ENCODE measurements at places on chromosomes 12 and 14.

DNA sequence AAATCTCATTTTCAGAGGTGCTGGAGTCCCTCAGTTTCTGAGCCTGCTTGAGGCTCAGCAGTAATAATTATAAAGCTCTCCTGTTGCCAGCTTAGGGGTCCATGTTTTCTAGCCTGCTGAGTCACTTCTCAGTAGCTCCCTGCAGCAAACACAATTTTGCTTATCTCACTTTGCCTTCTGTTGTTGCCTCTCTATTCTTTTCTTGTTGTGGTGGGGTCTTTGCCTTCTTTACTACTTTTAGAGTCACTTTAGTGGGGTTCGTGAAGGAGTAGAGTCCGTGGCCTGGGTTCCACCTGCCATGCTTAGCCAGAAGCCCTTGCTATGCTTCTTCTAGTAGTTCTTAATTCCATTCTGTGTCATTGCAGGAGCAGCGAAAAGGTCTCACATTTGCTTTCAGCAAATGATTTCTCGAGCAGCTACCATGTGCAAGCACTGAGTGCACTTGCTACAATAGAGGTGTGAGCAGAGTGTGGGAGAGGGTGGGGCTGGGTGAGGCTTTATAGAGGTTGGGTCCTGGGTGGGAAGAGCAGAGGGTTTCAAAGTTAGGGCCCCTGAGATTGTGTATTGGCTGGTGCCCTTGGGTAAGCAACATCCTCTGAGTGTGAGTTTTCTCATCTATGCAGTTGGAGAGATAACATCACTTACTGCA is 114.3 kb downstream of the ADCK1 start:
- DNase-seq: no peak

- DNase-seq: no peak
These were observed 17.5 kb downstream of the EVL start for GRCh38 chr14:100082723-100083122.

- peak; percentile 49 for DNase-seq
These were observed 485.7 kb downstream of the ZFP36L1 start for GRCh38 chr14:68306934-68307789.

- DNase-seq: no peak
These were observed 2.6 kb downstream of the LIN7A start for GRCh38 chr12:80935111-80935510.

DNA sequence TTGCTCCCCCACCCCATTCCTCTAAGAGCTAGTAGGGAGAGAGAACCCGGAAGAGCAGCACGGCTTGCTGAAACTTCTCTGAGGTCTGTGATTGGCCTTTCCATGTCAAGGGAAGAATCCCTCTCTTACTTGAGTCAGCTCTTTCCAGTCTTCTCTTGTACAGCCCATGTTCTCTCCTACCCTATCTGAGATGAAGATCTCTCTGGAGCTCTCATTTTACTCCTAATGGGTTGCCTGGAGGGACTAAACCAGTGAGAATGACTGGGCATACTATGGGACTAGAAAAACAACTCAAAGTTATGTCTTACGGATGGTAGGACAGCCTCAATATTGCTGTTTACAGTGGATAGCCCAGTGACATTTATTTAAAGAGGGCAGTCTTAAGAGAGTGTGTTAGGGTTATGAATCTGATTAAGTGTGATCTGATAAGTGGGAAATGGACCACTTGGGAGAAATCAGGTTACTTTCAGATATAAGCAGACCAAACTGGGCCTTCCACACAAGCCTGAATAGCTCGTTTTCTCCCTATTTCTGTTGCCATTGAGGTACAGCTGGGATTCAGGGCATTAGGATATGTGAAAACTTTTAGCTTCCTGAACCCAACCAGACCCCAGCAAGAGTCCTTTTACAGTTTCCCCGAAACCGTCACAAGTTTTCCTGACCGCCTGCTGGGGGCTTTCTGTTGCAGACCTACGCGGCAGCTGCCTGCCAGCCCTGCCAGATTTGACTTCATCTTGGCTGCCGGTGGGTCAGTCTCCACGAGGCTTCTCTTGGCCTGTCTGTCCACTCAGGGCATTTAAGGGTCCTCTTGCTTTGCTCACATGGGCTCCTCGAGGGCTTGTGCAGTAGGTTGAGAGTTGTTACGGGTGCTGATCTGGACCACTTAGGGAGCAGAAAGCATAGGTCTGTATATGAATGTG is 16.9 kb downstream of the ETV6 start:
- peak; percentile 56 for DNase-seq

DNA sequence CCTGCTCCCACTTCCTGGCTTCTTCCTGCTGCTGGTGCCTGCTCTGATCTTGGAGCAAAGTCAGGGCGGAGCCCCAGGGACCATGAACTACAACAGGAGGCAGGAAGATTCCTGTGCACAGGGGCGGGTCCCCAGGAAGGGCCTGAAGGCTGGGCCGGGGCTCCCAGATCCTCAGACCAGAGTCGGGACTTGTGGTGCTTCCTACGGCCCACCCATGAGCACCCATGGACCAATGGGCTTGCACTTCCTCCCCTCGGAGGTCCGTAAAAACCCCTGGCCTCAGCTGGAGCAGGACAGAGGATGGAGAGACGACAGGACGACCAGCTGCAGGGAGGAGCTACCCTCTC is 1287.1 kb downstream of the TMEM121 start:
- DNase-seq: no peak

DNA sequence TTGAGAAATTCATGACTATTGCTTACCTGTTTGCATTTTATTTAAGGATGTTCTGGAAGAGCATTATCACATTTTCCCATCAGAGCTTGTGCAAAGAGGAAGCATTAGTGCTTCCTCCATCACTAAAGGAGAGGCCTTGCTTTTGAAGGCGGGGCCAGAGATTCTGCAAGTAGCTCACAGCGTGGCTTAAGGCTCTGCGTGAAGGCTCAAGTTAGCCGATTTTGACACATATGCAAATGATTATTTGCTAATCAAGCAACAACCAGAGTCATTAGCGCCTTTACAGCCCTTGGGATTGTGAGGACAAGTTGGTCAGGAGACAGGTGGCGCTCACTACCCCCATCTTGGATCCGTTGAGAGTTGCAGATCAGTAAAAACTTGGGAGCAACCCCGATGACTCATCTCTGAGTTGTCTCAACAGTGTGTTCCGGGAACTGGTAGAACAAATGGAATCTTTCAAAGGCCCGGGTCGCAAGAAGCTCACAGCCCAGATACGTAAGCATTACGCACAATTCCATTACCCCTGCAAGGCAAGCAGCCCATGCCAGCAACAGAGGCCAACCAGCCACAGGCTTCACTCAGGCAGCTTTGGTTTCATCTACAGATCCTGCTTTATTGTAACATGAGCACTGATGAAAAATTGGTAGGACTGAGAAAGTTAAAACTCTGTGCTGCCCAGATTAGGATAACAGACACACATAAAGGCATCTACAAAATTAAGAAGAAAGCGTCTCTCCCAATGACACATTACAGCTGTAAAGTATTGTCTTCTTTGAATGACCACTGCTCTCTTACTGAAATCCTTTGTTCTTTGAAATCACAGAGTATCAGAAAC is 34.9 kb upstream of the SPTSSA start:
- peak; percentile 93 for DNase-seq

GRCh38 chr12:33771889-33772288 is 250.4 kb upstream of the ALG10 start:
- no peak for DNase-seq

GRCh38 chr12:131589221-131589897 is 121.5 kb upstream of the SFSWAP start:
- DNase-seq: no peak

GRCh38 chr12:42963988-42964387 is 374.4 kb upstream of the PRICKLE1 start:
- no peak for DNase-seq

GRCh38 chr12:116613256-116613655 is 54.1 kb downstream of the MAP1LC3B2 start:
- no peak for DNase-seq

GRCh38 chr14:59281609-59282377 is 93.3 kb downstream of the DAAM1 start:
- no peak for DNase-seq

GRCh38 chr14:54267172-54267571 is 129.6 kb upstream of the CDKN3 start:
- no peak for DNase-seq

DNA sequence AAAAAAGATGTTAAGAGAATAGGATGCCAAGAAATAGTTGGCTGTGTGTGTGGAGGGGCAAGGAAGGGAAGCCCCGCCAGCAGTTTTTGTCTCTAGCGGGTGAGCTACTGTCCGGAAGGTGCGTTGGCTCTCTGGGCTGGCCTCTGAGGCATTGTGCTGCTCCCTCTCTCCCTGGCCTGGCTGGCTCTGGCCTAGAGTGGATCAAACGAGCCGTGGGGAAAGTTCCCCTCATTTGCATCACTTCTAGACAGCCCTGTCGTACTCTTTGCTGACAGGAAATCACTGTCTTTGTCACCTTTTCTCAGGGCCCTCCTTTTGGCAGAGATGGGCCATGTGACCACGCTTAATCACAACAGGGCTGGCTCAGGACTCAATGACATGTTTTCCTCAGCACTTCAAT is 236.1 kb upstream of the NPAS3 start:
- DNase-seq: peak; percentile 87

DNA sequence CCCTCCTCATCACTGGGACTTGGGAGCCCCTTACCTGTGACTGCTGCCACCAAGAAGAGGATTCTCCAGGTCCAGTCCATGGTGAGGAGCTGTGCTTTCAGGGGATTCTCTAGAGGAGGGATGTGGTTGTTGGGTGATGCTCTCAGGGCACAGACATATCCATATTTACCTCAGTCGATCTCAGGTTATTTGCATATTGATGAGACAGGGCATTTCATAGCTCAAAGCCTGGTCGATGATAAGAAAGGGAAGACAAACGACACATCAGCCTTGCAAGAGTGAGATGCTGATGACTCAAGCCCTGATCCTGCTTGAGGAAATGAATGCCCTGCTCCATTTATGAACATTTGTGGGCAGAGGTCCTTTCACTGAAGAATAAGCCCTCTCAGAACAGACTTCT is 981.0 kb downstream of the TMEM121 start:
- no peak for DNase-seq

- no peak for DNase-seq
These were observed 93.6 kb downstream of the DIP2B start for GRCh38 chr12:50598321-50598862.

- no peak for DNase-seq
These were observed 117.6 kb downstream of the NCOR2 start for GRCh38 chr12:124449623-124450375.

DNA sequence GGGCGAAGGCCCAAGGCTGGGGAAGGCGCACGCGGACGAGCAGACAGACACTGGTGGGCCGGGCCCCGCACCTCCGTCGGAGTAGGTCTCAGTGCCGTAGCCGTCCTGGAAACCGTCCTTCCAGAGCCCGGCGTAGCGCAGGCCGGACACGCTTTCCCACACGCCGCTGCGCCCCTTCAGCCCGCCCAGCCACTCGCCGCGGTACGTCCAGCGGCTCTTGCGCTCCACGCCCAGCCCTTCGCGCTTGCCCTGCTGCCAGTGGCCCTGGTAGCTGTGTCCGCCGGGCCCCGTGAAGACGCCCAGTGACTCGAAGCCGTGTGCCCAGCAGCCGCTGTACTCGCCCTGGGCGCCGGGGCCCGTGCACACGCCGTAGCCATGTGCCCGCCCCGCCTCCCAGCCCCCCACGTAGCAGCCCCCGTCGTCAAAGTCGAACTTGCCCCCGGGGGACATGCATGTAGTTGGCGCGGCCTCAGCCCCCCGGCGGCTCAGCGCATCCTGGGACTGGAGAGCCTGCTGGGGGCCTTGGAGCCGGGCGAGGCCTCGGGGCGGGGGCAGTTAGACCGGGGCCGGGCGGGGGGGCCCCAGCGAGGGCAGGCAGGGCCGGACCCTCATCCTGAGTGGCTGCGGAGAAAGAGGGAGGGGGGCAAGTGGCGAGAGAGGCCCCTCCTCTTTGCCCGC is 1.4 kb downstream of the JPH4 start:
- DNase-seq: peak; percentile 48

DNA sequence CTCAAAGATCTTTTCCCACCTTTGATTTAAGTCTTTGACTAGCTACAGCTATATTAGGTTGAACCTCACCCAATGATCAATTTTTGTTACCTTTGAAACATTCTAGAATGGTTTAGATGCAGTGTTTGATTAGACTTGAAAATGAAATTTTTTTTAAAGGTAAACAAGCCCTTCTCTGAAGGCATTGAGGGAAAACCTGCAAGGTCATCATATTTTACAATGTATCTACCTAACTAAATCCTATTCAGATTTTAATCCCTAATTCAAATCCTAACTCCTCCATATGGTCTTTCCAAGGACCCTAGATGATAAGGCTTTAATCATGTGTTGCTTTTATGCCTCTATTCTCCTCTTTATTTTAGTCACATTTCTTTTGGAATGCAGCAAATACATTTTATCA is 95.4 kb downstream of the ALG10B start:
- DNase-seq: no peak

DNA sequence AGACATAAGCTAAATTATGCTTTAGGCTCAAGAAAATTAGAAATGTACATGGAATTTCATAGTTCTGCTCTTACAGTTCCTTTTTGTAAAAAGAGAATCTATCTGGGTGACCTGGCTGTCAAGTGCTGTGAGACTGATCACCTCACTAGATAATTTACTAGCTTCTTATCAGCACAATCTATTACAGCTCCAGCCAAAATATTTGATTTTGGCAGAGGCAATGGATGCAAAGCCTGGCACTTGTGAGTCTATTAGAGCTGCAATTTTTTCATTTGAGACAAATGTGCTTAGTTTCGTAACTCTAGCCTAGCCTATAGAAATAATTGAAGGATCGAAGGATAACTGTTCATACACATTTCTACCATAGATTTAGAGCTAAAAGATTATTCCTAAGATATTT is 927.5 kb downstream of the SLC6A15 start:
- DNase-seq: no peak

DNA sequence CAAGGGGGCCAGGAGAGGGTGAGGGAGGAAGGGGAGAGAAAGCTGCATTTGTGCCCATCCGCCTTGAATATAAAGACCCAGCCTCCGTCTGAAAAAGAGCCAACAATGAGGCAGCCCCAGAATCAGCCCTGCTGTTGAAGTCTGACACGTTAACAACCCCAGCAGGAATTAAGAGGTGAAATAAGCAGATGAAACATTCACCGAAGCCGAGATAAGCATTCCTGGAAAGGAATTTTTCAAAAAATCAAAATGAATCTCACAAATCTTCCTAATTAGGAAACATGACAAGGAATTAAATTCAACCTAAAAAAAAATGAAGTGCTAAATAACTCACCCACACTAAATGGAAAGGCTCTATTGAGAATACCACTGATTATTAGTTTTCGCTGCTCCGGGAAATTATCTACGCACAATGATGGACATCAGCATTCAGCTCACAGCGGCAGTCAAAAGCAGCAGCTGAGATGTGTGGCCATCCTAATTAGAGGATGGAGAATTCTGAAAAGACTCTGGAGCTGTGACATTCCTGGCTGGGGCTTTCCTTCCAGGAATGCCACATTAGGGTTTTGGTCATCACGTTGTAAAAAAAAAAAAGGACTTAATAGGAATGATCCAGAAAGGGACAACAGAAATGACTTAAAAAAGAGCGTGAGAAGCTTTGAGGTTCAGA is 8.2 kb upstream of the PARP11 start:
- peak; percentile 41 for DNase-seq

DNA sequence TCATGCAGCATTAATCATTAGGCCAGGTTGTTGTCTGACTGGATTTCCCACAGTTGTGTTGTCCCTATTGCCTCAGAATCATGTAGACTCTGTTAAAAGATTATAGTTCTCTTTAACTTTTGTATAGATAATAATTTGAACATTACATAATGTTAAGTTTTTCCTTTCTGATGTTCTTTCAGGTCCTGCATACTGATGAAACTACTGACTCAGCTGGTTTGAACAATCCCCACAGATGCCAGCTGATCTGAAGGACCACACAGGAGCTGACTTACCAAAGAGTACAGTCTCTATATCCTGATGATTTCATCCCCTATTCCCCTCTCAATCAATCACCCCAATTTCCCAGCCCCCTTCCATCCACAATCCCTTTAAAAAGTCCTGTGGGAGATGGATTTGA is 341.2 kb upstream of the MGAT4C start:
- DNase-seq: no peak

GRCh38 chr12:3557791-3558620 is 67.0 kb downstream of the PRMT8 start:
- peak; percentile 8 for DNase-seq
